WERI-Rb-1 (cell line): ENCODE measurements at places on chromosomes 6 and 20.

GRCh38 chr6:123898665-123899064 is 95.0 kb downstream of the NKAIN2 start:
- no peak for DNase-seq

DNA sequence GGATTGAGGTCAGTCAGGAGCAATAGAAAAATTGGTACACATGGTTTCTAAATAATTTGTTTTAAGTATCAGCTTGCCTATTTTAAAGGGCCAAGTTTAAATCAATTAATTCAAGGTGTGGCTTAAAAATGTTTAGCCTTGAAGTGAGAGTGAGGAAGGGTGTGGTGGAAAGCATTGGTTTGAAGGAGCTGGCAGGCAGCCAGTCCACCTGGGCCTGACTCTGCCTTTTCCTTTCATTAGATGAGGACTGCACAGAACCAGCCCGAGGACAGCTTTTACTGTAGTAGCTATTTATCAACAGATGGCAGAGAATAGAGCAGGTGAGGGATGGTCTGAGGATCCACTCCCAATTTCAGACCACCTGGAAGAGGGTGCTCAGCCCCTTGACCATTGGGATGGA is 42.4 kb downstream of the DHX35 start:
- no peak for DNase-seq

GRCh38 chr20:44695674-44696300 is 19.4 kb upstream of the CCN5 start:
- DNase-seq, result peak; percentile 85

DNA sequence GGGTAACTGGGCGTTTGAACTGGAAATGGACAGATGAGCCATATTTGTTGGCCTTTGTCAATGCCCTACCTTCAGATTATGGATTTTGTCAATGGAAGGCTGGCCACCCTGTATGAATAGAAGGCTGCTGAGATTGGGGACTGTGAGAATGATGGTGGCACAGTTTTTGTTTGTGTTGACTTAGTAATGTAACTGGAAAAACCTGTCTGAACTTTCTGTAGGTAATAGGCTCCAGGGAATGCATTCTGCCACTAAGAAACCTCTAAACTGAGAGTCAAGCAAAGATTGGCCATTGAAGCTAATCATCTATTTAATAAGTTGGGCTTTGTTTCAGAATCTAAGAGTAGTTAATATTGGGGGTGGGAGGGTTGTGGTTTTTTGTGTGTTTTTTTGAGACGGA is 97.5 kb downstream of the FOXO3 start:
- no peak for DNase-seq

DNA sequence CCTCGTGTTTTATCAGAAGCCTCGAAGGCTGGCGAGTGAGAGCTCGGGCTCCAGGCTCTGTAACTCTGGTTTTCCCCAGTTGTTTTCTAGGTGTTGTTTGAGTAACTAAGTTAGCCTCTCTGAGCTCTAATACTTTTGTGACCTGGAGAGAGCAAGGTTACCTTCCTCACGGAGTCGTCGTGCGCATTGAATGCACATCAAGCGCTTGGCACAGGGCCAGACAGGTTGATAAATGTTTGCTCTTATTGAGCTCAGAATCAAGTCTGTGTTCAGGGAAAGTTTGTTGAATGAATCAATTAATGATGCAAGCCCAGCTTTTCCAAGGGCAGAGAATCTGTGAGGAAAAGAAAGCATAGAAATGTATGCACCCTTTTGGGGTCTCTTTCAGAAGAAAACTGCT is 33.5 kb downstream of the EDN3 start:
- no peak for DNase-seq

GRCh38 chr6:135129136-135129856 is 51.8 kb upstream of the MYB start:
- DNase-seq, result no peak

- no peak for DNase-seq
Measured at GRCh38 chr6:148971031-148971927, 224.4 kb downstream of the UST start.

- no peak for DNase-seq
Measured at GRCh38 chr6:161128680-161129196, 137.2 kb downstream of the MAP3K4 start.

GRCh38 chr6:124917769-124918168 is 44.5 kb upstream of the RNF217 start:
- DNase-seq, result no peak

- DNase-seq, result no peak
Measured at GRCh38 chr6:8014947-8015346, 49.2 kb downstream of the BLOC1S5 start.

- no peak for DNase-seq
Measured at GRCh38 chr6:21767891-21768648, 174.5 kb downstream of the SOX4 start.

- no peak for DNase-seq
Measured at GRCh38 chr20:58567437-58567836, 52.2 kb upstream of the APCDD1L start.

GRCh38 chr6:161166176-161166575 is 107.7 kb downstream of the AGPAT4 start:
- DNase-seq, result no peak

- no peak for DNase-seq
Measured at GRCh38 chr6:167030222-167031072, 31.2 kb downstream of the CEP43 start.

DNA sequence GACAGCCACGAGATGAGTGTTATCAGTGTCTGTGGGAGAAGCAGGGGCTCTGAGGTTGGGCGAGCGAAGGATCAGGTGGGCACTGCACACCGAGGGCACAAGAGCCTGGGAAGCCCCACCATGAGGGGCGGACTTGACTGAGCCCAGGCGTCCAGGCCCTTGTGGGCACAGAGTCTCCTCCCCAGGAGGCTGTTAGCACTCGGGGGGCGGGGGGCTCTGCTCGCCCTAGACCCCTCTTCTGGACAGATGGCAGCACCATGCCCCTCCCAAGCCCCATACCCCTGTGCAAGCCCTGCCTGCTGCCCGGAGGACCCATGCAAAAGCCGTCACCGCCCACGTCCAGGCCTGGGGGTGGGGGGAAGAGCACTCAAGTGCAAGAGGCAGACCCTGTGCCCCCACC is 21.7 kb upstream of the SLCO4A1 start:
- no peak for DNase-seq

- DNase-seq, result no peak
Measured at GRCh38 chr20:45445805-45446562, 23.6 kb upstream of the WFDC2 start.

DNA sequence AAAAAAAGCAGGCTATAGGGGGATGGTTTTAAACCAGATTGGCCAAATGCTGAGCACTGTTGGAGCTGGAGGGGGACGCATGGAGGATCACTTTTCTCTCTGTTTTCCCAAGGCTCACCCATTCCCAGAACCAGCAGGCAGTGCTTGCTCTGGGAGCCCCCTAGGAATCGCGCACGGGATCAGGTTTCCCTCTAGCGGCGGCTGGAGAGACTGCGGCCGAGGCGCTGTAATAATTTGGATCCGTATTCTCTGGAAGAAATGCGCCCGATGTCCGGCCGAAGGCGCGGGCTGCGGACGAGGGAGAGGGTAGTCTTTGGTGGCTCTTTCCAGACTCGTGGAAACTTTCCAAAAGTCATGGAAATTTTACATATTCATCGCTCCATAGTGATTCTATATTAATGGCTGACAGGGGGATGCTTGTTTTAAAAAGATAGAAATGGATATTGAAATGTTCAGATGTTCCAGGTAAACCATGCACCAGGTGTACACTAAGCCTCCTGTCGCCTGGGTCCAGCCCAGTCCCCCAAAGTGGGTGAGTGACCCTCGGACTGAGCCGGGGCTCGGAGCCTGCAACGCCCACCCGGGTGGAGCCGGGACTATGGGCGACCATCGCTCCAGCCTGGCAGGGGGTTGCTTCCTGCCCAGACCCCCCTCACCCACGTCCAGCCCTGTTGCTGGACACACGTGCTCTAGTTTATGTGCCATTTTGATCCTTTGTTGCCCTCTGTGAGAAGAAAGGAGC is 78.7 kb upstream of the PHACTR3 start:
- DNase-seq, result peak; percentile 71

- peak; percentile 44 for DNase-seq
Measured at GRCh38 chr6:24719125-24719971, at the start of gene C6orf62. Gene C6orf62, minus strand, starts transcription at chr6:24719154. Its CDS starts 486 bp downstream, at chr6:24718668.

GRCh38 chr20:58056021-58056591 is 172.3 kb downstream of the ANKRD60 start:
- DNase-seq, result no peak

GRCh38 chr6:42210551-42210950 is 7.1 kb downstream of the MRPS10 start:
- DNase-seq, result no peak

GRCh38 chr6:73027691-73028090 is 197.6 kb downstream of the KHDC1L start:
- no peak for DNase-seq

- no peak for DNase-seq
Measured at GRCh38 chr6:165718491-165718891, 55.5 kb upstream of the PDE10A start.

DNA sequence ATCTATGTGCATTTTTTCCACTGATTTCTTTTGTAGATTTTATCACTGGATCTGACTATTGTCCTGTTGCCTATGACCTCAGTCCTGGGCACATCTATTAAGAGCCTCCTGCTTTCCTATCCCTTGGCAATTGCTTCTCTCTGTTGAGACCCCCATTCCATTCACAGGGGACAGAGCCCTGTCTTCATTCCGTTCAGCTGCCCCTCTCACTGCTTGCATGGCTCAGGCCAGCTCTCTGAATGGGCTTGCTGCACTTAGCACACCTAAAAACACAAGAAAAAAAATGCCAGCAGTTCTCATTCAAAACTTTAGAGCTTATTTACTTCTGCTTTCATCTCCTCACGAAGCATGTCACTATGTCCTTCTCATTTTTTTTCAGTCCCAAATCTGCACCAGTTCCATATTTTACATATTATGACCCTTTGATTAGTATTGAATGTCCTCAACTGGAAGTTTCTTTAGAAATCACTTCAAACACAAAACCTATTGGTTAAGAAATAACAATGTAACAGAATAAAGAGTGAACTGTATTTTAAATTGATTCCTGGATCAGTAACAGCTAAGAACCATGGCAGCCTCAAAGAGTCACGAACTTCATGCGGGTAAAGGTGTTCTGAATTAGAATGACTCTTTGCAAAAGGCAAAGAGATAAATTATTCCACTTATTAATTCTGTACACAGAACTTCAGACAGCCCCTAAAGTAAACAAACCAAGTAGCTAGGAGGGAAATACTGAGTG is 616.5 kb downstream of the C6orf118 start:
- DNase-seq, result no peak

- DNase-seq, result no peak
Measured at GRCh38 chr6:163383912-163384311, 30.6 kb upstream of the QKI start.

DNA sequence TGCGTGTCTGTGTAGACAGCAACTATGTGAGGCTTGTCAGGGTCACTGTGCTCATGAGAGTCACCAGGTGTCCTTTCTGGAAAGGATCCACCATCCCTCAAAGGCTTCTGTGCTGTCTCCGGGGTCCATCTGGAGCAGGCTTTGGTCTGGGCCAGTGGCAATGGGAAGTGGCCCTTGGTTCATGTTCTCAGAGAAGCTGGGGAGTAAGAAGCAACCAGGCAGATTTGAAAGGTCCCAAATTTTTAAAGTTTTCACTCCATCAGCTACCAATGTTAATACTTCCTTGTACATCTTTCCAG is 68.2 kb downstream of the GCNT2 start:
- DNase-seq, result no peak

GRCh38 chr6:156347246-156347645 is 429.9 kb upstream of the ARID1B start:
- DNase-seq, result no peak

GRCh38 chr6:10099529-10100140 is 315.2 kb downstream of the TFAP2A start:
- no peak for DNase-seq

DNA sequence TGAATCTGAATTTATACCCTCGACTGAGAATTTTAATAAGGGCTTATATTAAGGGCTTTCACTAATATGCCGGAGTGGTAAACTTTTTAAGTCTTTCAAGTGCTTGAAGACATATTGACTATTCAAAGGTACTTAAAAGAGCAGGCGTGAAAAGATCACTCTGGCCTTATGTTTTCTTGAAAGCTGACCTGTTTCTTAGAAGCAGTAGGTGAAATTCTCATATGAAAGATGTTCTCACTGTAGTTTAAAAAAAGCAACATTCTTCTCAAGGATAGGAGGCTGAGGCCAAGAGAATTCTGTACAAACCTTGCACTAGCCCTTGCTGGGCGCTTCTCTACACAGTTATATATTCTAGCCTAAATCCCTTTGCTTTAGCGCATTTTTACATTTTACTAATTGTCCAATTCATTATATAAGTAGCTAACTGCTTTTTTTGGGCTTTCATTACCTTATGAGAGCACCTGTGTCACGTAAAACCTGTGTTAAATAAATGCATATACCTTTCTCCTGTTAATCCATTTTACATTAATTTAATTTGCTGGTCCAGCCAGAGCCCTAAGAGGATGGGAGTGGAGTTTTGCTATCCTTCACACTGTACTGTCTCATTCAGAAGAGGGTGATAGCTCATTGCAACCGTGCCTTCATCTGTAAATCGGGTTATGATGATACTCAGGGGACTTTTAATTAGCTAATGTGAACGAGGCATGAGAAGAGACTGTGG is 59.6 kb upstream of the HFE start:
- DNase-seq, result peak; percentile 42

DNA sequence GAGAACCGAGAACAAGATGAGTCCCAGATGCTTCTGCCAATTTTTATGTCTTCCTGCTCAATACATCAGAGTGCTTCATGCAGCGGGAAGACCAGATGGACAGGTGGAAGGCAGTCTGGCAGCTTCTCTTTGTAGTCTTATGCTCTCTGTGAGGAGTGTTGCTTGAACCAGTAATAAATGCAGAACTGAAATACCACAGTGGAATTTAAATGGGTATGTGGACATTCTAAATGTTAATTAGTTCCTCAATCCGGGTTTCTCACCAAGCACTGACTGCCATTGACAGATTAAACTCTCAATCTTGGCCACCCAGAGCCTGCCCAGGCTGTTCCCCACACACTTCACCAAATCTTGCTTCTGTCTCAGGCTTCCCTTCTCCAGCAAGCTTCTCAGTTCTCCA is 695.5 kb upstream of the CHD6 start:
- no peak for DNase-seq

GRCh38 chr6:11538052-11538818 is 686 bp downstream of the TMEM170B start:
- peak; percentile 58 for DNase-seq

DNA sequence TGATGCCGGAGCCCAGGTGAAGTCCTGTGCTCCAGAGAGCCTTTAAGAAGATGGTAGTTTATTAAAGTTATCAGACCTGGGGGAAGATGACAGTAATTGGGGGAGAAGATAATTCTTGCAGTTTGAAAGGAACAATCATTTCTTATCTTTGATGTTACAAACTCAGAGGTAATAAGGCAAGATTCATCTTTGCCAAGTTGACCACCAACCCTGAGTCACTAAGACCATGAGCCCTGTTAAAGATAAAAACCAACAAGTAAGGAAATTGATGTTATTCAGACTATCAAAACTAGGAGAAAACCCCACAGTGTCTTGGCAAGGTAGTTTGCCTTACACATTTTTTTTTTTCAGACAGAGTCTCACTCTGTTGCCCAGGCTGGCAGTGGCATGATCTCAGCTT is 73.1 kb downstream of the MKKS start:
- no peak for DNase-seq
